ENCODE measurements at places on chromosomes 4 and X.

DNA sequence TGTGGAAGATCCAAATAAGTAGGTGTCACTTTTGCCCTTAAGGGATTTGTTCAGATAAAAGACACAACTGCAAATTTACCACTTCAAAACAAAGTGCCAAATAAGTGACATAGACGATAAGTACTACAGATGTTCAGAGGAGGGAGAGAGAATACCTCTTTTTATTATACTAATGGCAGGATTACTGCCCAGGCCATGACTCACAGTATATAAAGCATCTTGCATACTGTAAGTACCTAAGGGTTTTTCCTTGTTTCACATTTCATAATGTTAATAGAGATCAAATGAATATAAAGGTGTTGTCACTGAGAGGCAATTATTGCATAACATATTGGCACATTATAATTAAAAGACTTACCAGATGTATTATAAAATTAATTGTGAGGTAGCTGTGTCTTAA, 46.4 kb downstream of the PTPN13 start:
- no peak for DNase-seq

DNA sequence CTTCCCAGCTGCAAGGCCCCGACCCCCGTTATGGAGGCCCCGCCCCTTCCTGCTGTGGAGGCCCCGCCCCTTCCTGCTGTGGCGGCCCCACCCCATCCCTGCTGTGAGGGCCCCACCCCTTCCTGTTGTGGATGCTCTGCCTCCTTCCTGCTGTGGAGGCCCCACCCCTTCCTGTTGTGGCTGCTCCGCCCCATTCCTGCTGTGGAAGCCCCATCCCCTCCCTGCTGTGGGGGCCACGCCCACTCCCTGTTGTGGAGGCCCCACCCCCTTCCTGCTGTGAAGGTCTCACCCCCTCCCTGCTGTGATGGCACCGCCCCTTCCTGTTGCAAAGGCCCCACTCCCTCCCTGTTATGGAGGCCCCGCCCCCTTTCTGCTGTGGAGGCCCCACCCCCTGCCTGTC, 104.9 kb upstream of the PSAPL1 start:
- peak; percentile 70 for DNase-seq

DNA sequence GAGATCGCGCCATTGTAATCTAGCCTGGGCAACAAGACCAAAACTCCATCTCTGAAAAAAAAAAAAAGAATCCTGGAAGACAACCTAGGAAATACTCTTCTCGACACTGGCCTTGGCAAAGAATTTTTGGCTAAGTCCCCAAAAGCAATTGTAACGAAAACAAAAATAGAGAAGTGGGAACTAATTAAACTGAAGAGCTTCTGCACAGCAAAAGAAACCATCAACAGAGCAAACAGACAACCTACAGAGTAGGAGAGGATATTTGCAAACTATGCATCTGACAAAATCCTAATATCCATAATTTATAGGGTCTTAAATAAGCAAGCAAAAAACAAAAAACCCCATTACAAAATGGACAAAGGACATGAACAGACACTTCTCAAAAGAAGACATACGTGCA, 76.5 kb upstream of the DUSP21 start:
- no peak for DNase-seq

DNA sequence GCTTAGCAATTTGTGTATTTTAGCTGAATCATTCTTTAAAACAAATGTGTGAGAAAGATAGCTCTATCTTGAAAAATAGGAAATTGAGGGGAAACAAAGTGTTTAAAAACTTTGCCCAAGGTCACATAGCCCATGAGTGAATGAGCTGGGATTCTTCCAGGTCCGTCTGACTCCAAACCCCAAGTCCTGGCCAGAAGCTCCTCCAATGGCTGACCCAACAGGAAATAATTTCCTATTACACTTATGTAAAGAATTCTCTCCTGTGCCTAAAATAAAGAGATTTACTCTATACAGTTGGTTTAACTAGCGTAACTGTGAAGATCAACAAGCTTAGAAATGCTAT, 287.6 kb downstream of the ARHGAP24 start:
- no peak for DNase-seq

DNA sequence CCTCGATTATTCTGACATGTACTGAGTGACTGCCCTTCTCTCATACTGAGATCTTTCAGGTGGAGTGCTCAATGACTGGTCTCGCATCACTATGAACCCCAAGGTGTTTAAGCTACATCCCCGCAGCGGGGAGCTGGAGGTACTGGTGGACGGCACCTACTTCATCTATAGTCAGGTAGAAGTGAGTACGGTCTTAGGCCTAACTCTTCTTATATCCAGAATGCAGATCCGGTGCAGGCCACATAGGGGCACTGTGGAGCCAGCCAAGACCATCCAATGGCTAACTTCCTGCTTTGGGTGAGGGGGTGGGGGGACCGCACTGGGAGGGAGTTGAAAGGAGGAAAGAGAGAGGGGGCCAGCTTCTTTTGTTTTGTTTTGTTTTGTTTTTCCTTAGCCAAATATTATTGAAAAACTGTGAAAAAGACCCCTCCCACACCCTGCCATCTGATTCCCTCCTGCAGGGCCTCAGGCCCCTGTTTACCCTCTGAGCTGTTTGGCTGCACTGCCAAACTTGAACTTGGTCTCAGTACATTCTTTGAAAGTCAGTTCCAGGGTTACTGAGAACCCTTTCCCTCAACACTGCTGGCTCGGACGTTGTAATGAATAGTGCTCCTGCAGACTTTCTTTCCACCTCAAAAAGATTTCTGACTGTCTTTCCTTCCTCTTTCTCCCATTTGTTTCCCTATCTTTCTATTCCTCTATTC, 16.2 kb downstream of the AWAT2 start:
- DNase-seq, result peak; percentile 25

- DNase-seq, result no peak
These were observed 53.4 kb upstream of the COL25A1 start for GRCh38 chr4:109355835-109356234.

GRCh38 chr4:171397175-171397574, 416.0 kb upstream of the GALNTL6 start:
- DNase-seq, result no peak

GRCh38 chrX:53288189-53288588, 6.8 kb upstream of the IQSEC2 start:
- DNase-seq, result no peak

- no peak for DNase-seq
These were observed 11.4 kb downstream of the ASIC5 start for GRCh38 chr4:155854582-155855226.

DNA sequence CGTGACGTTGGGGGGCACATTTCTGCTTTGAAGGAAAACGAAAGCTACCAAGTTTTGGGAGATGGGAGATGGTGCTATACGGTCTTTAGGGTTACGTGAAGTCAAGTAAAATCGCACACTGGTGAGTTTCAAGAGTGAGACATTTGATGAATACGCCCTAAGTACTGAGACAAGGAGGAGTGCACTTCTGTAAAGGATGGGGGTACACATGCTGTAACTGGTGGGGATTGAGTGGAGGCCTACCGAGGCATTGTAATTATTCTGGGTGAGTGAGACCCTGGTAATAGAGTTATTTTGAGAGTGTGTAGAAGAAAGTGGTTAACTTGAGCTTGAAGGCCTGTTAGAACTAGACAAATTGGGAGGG, 536 bp downstream of the SH3BGRL start:
- DNase-seq, result peak; percentile 16

DNA sequence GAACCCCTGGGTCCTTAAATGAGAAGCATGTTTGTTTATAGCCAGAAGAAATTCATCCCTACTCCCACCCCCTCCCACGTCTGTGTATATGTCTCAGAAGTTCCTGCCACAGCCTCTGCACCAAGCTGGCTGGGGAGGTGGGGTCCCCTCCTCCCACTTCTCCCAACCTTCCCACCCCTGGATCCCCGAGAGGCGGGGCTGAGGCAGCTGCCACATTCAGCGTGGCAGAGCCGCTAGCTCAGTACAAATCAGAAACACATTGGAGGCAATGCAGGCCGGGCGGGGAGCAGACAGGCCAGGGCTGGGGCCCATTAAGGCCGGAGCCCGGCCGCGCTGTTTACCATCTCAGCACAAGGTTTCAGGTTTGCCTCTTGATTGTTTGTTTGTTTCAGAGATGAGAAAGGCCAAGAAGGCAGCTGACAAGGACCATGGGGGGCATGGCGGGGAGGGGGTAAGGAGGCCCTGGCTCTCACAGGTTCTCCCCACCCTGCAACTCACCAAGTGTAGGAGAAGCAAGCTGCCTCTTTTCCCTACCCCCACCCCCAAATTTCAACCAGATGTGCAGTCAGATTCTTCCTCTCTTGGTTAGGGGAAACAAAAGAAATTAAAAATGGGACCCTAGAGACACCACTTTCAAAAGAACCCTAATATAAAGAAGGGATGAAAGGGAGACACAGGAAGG, 22.3 kb downstream of the PJA1 start:
- no peak for DNase-seq

- DNase-seq, result no peak
These were observed 16.4 kb downstream of the CCKAR start for GRCh38 chr4:26473893-26474292.

DNA sequence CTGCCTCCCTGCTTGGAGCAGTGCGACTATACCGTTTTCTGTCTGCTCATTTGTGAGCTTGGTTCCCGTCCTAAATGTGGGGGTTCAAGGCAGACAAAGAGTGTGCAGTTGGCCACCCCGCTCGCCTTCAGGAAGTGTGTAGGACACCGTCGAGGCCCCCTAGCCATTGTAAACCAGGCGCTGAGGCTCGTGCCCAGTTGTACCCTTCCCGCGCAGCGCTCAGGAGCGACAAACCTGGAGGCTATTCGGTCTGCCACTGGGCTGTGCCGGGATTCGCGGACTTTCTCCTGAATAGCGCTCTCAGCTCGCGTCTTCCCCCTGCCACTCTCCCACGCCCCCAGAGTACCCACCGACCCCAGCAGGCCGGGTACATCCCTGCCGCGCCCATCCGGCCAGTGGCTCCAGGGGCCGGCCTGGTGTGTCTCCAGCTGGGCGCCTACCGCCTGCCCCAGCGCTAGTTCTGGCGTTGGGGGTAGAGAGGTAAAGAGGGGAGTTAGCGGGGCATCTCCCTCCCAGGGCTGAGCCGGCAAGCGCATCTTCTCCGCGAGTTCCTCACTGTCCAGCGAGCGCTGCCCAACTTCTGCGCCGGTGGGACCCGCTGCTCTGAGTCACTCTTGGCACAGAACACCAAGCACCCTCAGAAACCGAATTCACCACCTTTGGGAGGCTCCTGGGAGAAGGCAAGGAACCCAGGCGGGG, 880 bp upstream of the LONRF3 start:
- no peak for DNase-seq

DNA sequence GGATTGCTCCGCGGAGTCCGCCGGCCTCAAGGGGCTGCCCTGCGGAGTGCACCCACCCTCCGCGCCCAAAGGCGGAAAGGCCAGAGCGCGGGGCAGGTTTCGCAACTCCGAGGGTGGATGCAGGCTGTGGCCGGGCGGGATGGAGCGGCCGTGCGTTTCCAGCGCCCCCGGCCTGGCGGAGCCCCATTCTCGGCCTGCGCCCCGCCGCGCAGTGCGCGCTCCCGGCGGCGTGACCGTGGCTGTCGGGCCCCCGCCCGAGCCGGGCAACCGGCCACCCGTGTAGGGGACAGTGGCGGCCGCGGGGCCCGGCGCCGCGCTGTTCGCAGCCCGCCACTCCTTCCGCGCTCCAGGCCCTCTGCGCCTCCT, 331 bp downstream of the SETD7 start:
- DNase-seq, result no peak

DNA sequence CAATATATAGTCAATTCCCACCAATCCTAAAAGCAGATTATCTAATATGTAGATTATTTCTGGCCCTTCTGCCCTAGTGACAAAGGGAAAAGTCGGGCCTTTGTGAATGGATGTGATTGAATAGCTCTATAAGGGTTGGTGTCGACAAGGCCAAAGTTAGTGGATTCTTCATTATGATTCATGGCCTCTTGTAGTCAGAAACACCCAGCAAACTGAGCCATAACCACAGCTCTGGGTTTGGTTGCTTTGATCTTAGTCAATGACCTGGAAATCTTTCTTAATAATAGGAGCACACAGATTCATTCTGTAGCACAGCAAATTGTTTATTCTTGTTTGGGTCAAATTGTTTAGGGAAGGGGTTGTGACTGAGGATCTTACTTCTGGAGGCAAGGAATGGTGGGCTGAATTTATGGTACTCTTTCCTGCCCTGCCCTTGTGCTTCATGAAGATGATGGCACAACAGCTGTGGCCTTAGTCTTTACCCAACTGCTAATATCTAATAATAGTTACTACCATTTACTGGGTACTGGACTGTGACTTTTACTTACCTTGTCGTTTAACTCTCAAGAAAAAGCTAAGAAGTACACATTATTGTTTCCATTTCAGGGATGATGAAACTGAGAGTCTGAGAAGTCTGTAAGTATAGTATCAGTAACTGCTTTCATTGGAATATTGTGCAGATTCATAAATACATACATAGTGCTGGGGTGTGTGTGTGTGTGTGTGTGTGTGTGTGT, 74.0 kb downstream of the AFF2 start:
- DNase-seq, result no peak

GRCh38 chr4:139954512-139954911, 199.5 kb downstream of the MAML3 start:
- DNase-seq, result no peak

DNA sequence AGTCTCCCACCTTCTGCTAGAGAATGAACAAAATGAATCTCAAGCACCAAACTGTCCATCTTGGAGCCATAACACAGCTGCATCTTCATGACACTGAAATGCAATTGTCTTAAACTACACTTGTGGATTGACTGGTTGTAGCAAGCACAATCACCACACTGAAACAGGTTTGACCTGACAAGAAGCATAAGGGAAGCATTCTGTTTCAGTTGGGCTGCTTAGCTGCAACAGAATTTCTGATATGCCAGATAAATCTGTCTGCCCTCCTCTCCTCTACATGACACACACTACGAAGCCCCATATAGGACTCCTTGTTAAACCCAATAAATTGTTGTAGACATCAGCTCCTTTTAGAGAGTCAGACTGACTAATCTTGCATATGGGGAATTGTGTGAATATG, 101.8 kb upstream of the NPY2R start:
- DNase-seq, result no peak

GRCh38 chr4:26176598-26177149, 144.1 kb upstream of the RBPJ start:
- no peak for DNase-seq

- DNase-seq, result no peak
These were observed 9.2 kb upstream of the CXorf66 start for GRCh38 chrX:139974471-139974870.

- no peak for DNase-seq
These were observed 3.9 kb upstream of the ARHGEF38 start for GRCh38 chr4:105548483-105548882.

- no peak for DNase-seq
These were observed 91.1 kb upstream of the ANKRD50 start for GRCh38 chr4:124803641-124804040.

GRCh38 chrX:97210501-97210900, 326.8 kb downstream of the RPA4 start:
- DNase-seq, result no peak

DNA sequence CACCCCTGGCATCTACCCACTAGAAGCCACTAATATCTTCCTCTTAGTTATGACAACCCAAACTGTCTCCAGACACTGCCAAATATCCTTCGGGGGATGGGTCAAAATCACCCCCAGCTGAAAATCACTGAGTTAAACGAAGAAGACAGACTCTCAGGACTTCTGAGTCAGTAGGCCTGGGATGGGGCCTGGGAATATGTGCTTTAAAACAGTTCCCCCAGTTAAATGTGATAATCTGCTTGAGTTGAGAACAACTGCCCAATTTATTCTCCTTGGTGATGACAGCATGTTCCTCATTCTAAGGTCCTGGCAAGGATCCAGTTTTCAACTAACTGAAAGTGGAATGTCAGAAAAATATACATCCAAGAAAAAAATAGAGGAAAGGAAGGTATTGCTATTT, 52.4 kb downstream of the CBLL2 start:
- no peak for DNase-seq
